ENCODE measurements at places on chromosomes 16 and 17. TPM values are rescaled to one million over a fixed set of nuclear protein-coding genes. Genes with fewer than 3 reads are reported as not detected.

HOXB13 gene
- total RNA-seq, result not detected

ITGAL gene
- not detected for total RNA-seq

RAB40B gene
- 5.9 TPM for total RNA-seq

RNF43 gene
- total RNA-seq, result 7.9 TPM

GPT2 gene
- 60.6 TPM for total RNA-seq

- no peak overlapping the region for H3K4me3 ChIP-seq
- no peaks in the 10 kb centered on the region for H3K4me1 ChIP-seq
Measured at GRCh38 chr16:73909529-73910035, 387.0 kb upstream of the PSMD7 start.

DNA sequence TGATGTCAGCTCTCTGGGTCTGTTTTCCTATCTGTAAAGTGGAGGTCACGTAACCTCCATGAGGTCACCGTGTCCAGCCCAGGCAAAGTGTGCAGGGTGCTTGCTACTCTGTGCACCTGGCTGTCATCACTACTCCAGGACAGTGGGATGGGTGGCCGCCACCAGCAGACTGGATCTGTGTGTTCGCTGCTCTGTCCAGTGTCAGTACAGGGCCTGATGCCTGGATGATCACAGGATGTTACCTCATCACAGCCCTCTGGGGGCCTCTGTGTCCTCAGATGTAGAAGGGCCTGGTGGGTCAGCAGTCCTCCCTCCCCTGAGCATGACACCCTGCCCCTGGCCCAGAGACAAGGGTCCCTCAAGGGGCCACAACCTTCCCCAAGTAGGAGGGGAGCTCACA, 80.0 kb downstream of the KCNJ18 start:
- H3K27ac ChIP-seq, result no peak overlapping the region
- H3K4me1 ChIP-seq, result no peaks in the 10 kb centered on the region
- no peak for DNase-seq
- no peaks in the 10 kb centered on the region for H3K27me3 ChIP-seq

GRCh38 chr17:41284043-41284442, 8.5 kb downstream of the KRTAP9-7 start:
- H3K36me3 ChIP-seq, result no peaks in the 10 kb centered on the region
- no peaks in the 10 kb centered on the region for H3K4me1 ChIP-seq
- no peak overlapping the region for H3K4me3 ChIP-seq
- DNase-seq, result no peak
- no peak overlapping the region for H3K27ac ChIP-seq
- peaks cover 46% of the 10 kb centered on the region for H3K27me3 ChIP-seq

DNA sequence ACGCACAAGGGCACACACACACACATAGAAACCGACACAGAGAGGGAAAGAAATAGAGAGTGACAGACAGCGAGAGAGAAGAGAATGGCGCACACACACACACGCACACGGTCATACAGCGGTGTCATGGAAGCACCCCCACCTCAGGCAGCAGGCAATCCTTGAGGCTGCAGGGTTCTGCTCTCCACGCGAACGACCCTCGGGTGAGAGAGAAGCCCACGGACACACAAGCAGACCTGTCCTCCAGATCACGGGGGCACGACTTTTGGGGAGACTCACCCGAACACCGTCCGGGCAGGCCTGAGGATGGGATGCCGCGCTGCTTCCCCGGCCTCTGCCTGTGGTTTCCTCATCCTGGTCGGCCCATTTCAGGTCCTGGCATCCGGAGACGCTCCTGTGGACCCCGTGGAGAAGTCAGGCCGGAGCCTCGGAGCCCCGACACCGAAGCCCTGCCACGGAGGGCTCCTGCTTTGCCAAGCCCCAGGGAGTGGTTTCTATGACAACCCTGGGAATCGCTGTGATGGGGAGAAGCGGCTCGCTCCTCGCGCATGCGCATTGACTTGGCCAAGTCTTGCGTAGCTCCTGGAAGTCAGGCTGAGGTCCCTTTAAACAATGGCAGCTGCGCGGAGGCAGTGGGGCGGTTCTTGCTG, 118.2 kb upstream of the KCNJ18 start:
- H3K36me3 ChIP-seq, result no peaks in the 10 kb centered on the region
- no peak overlapping the region for H3K4me3 ChIP-seq
- no peaks in the 10 kb centered on the region for H3K27me3 ChIP-seq
- H3K4me1 ChIP-seq, result no peaks in the 10 kb centered on the region

GRCh38 chr17:47717979-47718621, 14.9 kb upstream of the TBX21 start:
- H3K27me3 ChIP-seq, result peaks cover 97% of the 10 kb centered on the region

- no peaks in the 10 kb centered on the region for H3K27me3 ChIP-seq
- no peak overlapping the region for H3K27ac ChIP-seq
- no peak overlapping the region for H3K4me3 ChIP-seq
- no peaks in the 10 kb centered on the region for H3K4me1 ChIP-seq
- H3K36me3 ChIP-seq, result no peaks in the 10 kb centered on the region
Measured at GRCh38 chr16:7236824-7237410, 95.7 kb upstream of the RBFOX1 start.

GRCh38 chr17:2090210-2090641, 35.3 kb downstream of the HIC1 start:
- DNase-seq, result no peak
- H3K27ac ChIP-seq, result no peak overlapping the region
- H3K4me1 ChIP-seq, result peaks cover 6% of the 10 kb centered on the region
- no peak overlapping the region for H3K4me3 ChIP-seq

DNA sequence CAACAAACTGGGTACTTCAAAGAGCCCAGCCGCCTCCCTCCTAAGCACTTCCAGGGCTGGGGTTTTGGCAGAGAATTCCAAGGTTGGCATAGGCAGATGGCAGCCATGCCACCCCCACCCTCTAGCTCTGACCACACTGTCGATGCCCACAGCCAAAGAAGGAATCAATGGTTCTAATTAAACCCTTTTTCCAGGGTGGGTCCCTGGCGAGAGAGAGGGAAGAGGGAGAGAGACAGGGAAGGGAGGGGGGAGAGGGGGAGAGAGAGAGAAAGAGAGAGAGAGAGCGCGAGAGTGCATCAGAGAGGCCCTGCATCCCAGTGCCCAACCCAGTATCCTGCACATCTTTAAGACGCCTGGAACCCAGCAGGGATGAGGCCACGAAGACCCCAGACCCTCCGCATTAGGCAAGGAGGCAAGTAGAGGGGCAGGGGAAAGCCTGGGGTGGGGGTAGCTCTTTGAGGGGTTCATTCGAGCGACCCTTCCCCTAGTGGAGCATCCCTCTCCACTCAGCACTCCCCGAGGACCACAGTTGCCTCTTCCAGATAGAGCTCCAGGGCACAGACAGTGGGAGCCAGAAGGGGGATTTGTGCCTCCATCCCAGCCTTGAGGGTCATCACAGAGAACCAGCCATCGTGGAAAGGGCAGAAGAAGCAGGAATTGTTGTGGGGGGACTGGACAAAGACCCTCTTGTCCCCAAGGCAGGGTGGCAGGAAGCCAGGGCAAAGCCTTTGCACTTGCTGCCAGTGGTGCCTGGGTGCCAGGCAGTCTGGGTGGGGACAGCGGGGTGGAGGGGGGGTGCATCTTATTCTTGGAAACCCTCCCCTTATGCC, 2.6 kb downstream of the SRCIN1 start:
- no peak overlapping the region for H3K4me3 ChIP-seq
- H3K27me3 ChIP-seq, result peaks cover 26% of the 10 kb centered on the region
- H3K4me1 ChIP-seq, result no peaks in the 10 kb centered on the region
- H3K36me3 ChIP-seq, result no peaks in the 10 kb centered on the region
- DNase-seq, result no peak

DNA sequence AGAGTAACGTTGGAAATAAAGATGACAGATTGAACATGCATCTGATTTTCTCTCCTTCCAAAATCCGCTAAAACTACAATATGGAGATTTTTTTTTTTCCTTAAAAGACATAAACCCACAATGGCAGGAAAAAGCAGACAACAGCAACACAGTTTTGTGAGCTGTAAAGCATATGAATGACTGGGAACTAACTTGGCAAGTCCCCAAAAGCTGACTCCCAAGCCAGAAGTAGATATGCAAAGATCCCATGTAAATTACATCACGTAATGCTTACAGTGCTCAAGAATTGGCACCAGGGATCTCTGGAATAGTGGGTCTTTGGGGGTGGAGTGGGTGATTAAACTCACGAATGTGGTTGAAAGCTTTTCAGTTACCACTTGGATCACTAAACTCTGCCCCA, 106.6 kb downstream of the ELAC2 start:
- H3K4me1 ChIP-seq, result no peaks in the 10 kb centered on the region
- H3K27me3 ChIP-seq, result peaks cover 42% of the 10 kb centered on the region
- H3K36me3 ChIP-seq, result no peaks in the 10 kb centered on the region
- H3K27ac ChIP-seq, result no peak overlapping the region

DNA sequence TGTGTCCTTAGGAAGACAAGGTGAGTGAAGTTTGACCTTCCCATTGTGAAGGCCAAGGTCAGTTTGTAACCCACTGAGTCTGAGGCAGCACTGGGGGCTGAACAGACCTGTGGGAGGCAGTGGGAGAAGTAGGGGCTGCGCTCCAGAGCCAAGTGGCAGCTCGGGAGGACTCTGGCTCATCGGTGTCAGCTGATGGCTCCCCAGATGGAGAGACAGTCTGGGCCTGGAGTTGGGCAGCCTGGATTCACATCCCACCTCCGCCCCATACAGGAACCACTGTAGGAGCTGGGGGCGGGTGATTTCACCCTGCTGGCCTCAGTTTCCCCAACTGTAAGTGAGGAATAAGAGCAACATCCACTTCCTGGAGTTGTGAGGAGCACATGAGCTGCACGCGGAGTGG, 128.4 kb downstream of the FOXL1 start:
- no peaks in the 10 kb centered on the region for H3K27me3 ChIP-seq
- peaks cover 5% of the 10 kb centered on the region for H3K4me1 ChIP-seq
- no peak overlapping the region for H3K27ac ChIP-seq
- H3K36me3 ChIP-seq, result no peaks in the 10 kb centered on the region
- no peak overlapping the region for H3K4me3 ChIP-seq
- no peak for DNase-seq

DNA sequence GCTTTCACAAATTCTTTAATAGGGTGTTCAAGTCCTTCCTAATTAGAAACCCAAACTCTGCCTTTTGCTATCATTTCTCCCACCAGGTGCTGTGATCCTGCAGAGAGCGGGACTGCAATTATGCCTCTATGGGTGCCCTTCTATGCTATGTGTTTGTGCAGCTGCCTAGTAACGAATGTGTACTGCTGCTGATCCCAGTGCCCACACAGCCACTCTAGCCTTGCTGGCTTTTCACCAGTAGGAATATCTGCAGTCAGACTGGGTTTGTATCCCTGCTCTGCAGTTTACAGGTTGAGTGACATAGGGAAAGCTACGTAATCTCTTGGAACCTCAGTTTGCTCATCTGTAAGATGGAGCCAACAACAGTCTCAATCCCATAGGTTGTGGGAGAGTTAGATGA, 179.6 kb upstream of the IRX3 start:
- no peak for DNase-seq
- H3K4me1 ChIP-seq, result peaks cover 7% of the 10 kb centered on the region
- no peak overlapping the region for H3K27ac ChIP-seq
- H3K36me3 ChIP-seq, result no peaks in the 10 kb centered on the region

DNA sequence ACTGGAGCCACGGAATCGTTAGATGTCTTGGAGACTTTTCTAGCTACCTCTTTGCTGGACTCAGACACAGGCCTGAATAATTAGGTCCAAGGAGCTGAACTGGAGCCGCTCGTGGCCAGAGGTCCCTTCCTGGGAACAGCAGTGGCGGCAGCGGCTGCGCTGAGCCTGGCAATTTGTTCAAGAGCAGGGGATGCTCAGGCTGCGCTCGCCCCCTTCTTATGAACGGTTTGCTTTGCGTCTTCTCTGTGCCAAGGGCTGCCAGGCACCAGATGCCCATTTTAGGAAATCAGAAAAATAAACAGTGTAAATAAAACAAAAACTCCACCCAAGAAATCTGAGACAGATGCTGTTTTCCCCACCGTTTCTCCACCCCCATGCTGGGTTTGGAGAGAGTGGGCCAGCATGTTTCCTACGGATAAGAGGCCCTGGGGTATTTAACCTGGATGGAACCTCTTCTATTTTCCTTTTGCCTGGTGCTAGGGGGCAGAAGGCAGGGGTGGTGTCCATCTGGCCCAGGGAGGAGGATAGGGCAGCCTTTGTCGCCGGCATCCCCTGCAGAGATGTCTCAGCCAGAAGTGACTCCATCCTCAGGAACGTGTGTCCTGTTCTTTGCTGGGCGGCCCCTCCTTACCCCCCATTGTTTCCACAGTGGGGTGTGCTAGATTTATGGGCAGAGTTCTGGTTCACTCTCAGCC, 163.4 kb downstream of the SEC14L1 start:
- no peak overlapping the region for H3K27ac ChIP-seq
- no peak overlapping the region for H3K4me3 ChIP-seq
- no peaks in the 10 kb centered on the region for H3K27me3 ChIP-seq
- H3K4me1 ChIP-seq, result peaks cover 25% of the 10 kb centered on the region

- no peak for DNase-seq
- no peaks in the 10 kb centered on the region for H3K36me3 ChIP-seq
Measured at GRCh38 chr16:85382717-85383118, 230.4 kb upstream of the GSE1 start.

DNA sequence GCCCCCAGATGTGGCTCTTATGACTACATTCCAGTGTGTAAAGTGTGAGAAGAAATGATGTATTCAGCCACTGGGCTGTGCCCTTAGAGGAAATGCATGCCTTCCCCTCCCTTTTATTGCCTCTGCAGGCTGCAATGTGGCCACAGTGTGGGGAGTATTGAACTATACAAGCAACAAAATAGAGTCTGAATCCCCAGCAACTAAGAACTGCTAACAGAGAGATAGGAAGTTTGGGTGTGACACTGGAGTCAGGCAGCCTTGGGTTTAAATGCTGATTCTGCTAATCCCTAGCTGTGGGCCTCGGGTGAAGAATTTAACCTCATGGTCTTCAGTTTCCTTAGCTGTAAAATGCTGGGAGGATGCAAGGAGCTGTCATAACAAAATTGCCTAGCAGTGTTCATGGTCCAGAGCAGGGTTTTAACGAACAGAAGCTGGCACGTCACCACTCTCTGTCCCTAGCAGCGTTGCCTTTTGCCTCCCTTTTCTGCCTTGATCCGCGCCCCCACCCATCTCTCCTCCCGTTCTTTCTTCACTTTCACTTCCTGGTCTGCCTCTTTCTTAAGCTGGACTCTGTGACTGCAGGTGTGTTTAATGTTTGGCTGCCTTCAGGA, 50.3 kb downstream of the KPNA2 start:
- no peak overlapping the region for H3K4me3 ChIP-seq
- DNase-seq, result no peak
- H3K36me3 ChIP-seq, result no peaks in the 10 kb centered on the region
- no peaks in the 10 kb centered on the region for H3K27me3 ChIP-seq
- H3K4me1 ChIP-seq, result peaks cover 5% of the 10 kb centered on the region

- no peaks in the 10 kb centered on the region for H3K36me3 ChIP-seq
- H3K27me3 ChIP-seq, result no peaks in the 10 kb centered on the region
- H3K4me3 ChIP-seq, result no peak overlapping the region
Measured at GRCh38 chr16:83717308-83717707, 90.5 kb upstream of the HSBP1 start.

GRCh38 chr16:35746281-35746962, 2287.0 kb downstream of the TP53TG3F start:
- H3K4me3 ChIP-seq, result no peak overlapping the region
- no peaks in the 10 kb centered on the region for H3K27me3 ChIP-seq
- no peak overlapping the region for H3K27ac ChIP-seq
- no peak for DNase-seq

Measured in MCF 10A (cell line).